ENCODE measurements at places on chromosomes 2 and 18.

DNA sequence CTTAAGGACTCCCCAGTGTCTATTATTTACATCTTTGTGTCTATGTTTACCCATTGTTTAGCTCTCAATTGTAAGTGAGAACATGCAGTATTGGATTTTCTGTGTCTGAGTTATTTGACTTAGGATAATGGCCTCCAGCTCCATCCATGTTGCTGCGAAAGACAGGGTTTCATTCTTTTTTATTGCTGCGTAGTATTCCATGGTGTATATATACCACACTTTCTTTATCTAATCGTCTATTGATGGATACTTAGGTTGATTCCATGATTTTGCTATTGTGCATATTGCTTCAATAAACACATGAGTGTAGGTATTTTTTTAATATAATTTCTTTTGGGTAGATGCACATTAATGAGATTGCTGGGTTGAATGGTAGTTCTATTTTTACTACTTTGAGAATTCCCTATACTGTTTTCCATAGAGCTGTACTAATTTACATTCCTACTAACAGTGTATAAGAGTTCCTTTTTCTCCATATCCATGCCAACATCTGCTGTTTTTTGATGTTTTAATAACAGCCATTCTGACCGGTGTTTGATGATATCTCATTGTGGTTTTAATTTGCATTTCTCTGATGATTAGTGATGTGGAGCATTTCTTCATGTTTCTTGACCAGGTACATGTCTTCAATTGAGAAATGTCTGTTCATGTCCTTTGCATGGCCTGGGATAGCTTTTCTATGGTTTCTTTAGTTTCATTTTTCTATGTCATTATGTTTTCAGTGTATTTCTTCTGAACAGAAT is 21.8 kb downstream of the MTCL1 start:
- DNase-seq = no peak

DNA sequence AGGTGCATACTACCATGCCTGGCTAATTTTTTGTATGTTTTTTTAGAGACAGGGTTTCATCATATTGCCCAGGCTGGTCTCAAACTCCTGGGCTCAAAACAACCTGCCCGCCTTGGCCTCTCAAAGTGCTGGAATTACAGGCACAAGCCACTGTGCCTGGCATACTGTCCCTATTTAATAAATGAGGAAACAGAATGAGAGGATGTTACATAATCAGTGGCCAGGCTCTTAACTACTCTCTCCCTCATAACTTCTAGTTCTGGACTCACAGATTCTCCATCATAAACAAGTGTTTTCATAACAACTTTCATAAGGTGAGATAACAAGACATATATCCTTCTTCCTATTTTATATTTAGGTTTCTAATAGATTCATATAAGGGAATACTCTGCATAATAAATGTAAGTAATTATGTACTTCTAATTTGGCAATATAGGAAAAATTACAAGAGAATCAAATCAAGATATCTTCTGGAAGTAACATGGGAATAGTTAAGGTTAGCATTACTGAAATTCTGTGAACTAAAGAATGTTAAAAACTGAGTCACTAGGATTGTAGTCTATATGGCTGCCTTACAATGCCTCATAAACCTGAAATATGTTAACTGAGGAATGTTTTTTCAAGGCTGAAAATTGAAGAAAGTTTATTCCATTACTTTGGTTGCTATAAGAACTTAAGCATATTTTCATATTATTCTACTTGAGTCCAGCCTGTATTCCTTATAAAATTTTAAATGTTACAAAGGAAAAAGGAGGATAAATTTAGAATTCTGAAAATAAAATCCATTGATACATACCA is 71.3 kb downstream of the SLC25A12 start:
- DNase-seq = peak; percentile 50

DNA sequence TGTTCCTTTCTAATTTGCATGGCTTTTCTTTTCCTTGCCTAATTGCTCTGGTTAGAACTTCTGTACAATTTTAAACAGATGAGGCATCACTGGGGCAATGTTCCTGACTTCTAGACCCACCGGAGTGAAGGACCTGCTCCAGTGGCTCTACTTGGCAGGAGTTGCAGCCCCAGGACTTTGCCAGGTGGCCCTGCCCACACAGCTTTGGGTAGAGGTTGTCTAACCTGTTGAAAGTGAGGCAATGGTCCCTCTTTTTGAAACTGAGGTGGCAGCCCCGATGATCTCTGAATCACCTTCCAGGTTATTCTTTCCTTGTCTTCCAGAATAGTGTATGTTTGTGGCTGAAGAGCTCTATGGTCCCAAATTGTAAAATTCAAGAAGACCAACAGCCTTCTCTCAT is 29.9 kb upstream of the ZNF512 start:
- DNase-seq = no peak

DNA sequence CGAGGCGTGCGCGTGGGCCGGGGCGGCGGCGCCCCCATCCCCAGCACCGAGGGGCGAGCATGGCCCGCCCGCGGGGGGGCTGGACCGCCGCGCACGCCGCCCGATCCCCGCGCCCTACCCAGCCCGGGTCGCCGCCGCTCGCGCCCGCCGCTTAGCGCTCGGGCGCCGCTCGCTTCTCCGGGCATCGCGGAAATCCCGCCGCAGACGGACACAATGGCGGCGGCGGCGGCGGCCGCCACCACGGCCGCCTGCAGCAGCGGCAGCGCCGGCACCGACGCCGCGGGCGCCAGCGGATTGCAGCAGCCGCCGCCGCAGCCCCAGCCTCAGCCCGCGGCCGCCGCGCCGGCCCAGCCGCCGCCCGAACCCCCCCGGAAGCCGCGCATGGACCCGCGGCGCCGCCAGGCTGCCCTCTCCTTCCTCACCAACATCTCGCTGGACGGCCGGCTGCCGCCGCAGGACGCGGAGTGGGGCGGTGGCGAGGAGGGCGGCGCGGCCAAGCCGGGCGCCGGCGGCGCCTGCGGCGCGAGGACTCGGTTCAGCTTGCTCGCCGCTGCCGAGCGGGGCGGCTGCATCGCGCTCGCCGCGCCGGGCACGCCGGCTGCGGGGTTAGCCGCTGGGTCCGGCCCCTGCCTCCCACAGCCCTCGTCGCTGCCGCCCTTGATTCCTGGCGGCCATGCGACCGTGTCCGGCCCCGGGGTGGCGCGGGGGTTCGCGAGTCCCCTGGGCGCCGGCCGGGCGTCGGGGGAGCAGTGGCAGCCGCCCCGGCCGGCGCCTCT is 453 bp downstream of the CABLES1 start:
- DNase-seq = peak; percentile 69

DNA sequence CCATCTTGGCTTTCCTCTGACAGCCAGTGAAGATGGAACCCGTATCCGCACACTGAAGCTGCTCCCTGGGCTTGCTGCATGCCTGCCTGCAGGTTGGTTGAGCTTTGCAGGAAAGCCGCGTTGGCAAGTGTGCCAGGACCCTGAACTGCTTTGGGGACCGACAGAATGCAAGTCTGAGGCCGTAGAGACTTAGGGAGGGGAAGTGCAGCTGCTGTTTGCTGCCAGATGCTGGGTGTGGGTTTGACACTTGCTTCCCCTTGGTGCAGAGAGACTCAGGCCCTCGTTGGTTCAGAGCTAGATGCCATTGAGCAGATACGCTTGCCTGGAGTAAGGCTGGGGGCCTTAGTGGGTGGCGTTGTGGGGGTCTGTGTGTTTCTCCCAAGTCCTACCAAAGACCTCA is 13.1 kb upstream of the PHLPP1 start:
- no peak for DNase-seq

DNA sequence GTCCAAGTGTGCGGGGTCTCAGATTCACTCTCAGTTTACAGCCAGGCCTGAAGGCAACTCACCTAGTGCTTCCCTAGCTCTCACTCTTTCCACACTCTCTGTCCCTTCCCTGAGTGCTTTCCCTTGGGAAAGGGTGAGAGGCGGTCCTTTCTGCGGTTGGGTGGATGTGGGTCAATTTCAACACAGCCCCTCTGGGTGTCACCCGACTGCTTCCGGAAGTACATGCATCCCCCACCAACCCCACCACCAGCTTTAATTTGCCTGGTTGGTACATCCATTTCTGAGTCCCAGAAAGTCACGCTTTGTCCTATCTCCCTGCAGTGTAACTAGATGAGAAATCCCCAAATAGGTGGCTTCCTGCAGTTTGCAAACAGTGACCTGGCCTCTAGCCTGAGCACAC is 307.3 kb upstream of the MEIS1 start:
- no peak for DNase-seq

DNA sequence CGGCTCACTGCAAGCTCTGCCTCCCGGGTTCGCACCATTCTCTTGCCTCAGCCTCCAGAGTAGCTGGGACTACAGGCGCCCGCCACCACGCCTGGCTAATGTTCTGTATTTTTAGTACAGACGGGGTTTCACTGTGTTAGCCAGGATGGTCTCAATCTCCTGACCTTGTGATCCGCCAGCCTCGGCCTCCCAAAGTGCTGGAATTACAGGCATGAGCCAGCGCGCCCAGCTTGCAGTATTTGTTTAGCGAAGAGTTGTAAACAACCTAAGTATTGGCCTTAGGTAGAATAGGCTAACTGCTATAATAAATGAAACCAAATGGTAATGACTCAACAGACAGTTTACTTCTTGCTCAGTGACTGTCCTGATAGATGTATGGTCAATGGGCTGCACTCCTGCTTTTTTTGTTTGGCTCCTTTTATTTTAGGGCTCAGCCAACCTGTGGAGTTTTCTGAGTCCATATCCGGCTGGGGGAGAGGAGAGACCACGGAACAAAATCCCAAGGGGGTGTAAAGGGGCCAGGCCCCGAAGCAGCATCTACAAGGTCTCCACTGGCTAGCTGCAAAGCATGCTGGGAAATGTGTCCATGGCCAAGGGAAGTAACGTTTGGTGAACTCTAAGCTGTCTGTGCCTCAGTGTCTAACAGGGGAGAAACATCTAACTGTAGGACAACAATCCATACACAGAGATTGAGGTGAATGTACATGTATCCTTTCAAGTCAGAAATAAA is 841.0 kb upstream of the ID2 start:
- no peak for DNase-seq

DNA sequence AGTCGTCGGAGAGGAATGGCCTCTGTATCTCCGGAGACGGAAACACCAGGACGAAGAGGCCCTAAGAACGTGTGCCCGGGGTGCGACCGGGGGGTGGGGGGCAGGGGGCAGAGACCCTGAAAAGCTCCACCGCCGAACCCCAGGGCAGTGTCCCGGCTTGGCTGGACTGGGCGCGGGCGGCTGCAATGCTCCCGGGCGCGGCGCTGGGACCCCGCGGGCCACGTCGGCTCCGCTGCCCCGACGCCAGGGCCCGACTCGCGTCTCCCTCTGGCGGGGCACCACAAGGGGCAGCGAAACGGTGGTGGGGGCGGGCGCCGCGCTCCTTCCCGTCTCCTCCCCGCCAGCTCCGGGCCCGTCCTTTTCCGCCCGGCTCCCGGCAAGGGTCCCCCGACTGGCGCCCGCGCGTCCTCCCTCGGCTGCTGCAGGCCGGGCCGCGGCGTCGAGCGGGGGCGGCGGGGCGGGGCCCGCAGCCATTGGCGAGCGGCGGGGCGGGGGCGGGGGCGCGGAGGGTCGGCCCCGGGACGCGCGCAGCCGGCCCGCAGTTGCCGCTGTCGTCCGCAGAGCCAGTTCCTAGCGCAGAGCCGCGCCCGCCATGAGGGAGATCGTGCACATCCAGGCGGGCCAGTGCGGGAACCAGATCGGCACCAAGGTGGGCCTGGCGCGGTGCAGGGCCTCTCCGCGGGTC is at the start of gene TUBB6:
TSS of gene TUBB6 (plus strand) at position 541 of the 685 bp plus-strand sequence. CDS start at position 593, 52 bp downstream.
- DNase-seq = peak; percentile 91

DNA sequence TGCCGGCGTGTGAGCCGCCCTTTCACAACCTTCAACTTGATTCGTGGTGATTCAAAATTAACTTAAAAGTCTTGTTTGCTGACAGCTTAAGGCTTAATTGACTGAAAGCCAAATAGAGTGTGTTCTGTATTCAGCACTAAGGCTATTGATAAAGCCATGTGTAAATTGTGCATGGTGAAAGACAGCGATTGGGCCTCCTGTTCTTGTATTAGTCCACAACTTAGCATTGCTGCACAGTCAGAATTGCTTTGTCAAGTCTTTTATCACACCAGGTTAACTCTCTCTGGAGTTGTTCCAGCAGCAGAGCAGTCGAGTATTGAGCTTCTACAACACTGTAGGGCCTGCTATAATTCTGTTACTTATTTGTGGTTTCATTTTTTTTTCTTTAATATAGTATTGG is 210.1 kb downstream of the WDR7 start:
- no peak for DNase-seq

- no peak for DNase-seq
Observed at GRCh38 chr2:42585779-42586178, 17.3 kb downstream of the MTA3 start.

- peak; percentile 64 for DNase-seq
Observed at GRCh38 chr2:181904022-181904632, 12.6 kb downstream of the ITPRID2 start.

DNA sequence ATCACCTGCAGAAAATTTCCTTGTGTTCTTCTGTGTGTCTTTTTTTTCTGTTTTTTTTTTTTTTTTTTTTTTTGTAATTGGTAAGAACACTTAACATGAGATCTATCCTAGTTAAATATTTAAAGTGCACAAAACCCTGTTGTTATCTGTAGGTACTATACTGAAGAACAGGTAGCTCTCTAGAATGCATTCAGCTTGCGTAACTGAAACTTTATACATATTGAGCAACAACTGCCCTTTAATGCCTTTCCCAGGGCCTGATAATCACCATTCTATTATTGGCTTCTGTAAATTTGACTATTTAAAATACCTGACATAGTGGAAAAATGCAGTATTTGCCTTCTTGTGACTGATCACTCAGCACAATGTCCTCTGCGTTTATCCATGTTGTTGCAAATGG is 701.8 kb downstream of the SUCLG1 start:
- no peak for DNase-seq

GRCh38 chr2:112607680-112608438 is 23.4 kb downstream of the CHCHD5 start:
- DNase-seq = no peak

- no peak for DNase-seq
Observed at GRCh38 chr2:120783371-120783791, 47.7 kb downstream of the GLI2 start.

DNA sequence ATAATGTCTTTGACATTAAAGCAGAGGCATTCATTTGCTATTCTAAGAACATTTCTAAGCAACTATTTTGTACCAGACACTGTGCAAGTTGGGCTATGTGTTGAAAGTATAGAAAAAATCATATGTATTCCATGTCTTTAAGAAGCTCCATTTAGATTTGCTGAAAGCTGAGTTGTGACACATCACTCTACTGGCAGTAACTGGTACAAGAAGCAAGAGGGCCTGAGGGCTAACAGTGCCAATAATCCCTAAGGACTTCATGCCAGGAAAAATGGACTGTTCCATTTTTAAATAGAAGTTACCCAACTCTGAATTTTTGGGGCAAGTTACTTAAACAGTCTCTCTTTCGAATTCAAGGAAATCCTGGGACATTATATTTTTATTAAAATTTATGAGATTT is 178.7 kb downstream of the SRBD1 start:
- peak; percentile 65 for DNase-seq

DNA sequence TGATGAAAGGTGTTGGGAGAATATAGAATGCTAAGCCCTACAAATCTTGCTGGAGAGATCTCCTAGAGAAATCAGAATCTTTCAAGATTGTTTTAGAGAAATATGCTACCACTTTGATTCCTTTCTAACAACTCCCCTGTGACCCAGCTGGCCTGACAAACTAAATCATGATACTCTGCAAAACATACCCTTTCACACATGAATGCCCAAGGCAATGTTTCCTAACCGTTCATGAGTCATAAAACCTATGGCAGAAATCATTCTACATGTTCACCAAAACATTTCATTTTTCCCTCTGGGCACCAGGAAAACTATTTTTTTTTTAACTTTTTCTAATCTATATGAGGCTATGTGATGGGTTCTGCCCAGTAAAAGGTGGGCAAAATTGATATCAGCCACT is 77.8 kb upstream of the SETBP1 start:
- DNase-seq = peak; percentile 89
